ENCODE measurements at places on chromosomes 7 and 10.

DNA sequence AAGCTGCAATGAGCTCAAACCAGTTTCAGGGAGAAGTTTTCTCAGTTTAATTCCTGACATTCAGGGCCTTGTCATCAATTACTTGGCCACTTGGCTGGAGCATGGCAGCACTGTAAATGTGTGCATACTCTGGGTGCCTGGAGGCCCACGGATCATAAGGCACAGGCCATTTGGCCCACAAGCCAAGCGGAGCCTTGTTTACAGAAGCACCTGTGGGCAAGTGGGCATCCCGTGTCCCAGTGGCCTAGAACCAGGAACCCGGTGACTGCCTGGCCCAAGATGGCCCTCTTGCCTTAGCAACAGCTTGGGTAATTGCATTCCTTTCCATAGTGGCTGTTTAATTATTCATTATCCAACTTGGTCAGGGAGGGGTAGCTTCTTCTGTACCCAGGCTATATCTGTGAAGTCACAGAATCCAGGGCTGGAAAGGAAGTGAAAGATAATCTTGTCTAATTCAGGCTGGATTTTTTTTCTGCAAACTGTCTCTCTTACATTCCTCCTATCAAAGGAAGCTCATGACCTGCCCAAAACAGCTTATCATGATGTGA is 426.4 kb upstream of the ZMIZ1 start:
- DNase-seq, result no peak

GRCh38 chr10:53233749-53234148 is 461.2 kb upstream of the MBL2 start:
- DNase-seq, result no peak

DNA sequence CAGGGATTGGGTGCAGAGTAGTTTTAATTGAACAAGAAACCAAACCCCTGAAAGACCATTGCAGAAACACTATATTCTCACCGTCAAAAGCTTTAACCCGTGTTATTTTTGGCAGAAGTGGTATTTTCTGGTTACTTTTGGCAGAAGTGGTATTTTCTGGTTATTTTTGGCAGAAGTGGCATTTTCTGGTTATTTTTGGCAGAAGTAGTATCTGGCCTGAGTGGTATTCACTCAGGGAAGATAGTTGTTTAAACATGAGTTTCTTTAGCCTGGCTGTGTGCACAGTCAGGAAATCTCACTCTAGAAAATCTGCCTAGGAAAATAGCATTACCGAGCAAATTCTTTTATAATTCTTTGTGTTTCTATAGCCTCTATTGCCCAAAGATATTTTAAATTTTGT is 322.7 kb downstream of the GFRA1 start:
- DNase-seq, result peak; percentile 37

- no peak for DNase-seq
These were observed 73.4 kb downstream of the CDK14 start for GRCh38 chr7:90669492-90669891.

- peak; percentile 82 for DNase-seq
These were observed 45.2 kb upstream of the SPOCK2 start for GRCh38 chr10:72133517-72133916.

DNA sequence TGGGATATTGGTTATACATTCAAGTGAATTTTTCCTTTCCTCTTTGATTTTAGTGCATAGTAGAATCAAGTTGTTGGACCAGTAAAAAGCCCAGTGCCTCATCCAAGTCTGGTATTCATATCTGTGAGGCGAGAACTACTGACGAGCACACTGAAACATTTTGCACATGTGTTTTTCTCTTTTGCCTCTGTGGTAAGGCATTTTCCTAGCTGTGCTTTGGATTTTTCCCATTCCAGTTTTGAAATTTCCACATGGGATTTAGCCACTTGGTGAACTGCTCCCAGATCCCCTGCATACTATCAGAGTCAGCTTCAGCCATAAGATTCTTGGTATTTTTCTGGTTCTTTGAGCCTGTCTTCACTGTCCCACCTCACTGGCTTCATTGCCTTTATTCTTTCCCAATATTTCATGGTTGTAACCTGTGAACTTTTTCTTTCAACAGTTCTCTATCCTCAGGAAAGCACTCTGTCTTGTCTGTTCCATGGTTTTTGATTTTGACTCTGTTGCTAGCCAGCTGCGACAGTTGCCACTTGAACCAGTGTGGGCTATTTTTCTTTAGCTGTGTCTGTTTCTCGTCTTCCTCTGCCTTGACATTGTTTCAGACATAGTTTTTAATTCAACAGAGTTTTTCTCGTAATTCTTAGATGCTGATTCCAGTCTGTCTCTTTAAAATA is 239.0 kb downstream of the REEP3 start:
- DNase-seq, result no peak

DNA sequence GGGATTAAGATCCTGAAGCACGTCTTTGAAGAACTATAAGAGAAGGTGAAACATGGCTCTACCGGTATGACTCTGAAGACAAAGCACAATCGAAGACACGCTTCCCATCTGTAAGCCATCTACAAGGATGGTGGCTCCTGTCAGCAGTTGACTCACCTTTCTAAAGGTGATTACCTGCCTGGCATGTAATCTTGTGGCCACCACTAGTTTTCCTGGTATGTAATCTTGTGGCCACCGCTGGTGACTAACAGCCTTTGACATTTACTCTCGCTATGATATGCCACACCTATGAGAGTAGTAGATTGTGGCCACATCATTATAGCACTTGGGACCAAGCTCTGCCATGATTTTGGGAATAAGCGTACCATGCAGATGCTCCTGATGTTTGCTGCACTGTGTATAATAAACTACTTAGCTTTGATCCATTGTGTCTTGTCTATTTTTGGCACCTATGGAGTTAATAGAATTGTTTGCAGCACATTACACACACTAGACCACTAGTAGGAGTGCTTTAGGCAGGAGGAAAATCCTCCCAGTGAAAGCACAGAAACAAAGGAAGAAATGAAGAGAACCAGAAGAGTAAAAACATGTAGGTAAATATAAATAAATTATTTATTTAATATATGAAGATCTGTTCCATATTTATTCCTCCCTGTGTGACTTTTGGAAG is 59.8 kb downstream of the VAX1 start:
- no peak for DNase-seq

GRCh38 chr10:79404231-79404609 is 41.2 kb downstream of the ZCCHC24 start:
- peak; percentile 61 for DNase-seq

DNA sequence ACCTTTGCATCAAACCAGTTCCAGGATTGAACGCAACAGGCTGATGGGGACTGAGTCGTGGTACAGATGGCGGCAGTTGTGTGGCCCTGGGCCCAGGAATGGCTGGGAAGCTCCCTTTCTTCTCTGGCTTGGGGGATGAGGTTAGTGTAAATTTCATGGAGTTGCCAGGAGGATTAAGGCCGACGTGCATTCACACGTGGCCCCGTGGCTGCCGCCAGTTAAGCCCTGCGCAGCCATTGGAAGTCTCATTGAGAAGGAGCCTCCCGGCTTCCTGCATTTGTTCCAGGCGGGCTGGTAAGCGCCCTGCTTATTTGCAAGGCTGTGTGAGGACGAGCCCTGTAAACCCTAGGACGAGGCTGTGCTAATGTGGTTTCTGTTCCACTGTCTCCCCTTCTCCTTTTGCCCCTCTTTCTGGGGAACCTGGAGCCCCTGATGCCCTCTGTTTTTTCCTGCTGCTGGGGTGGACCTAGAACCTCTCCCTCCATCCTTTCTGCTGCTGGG is 174.7 kb upstream of the TNRC18 start:
- DNase-seq, result no peak

- DNase-seq, result no peak
These were observed 116.0 kb downstream of the TRRAP start for GRCh38 chr7:98994046-98994944.

- DNase-seq, result no peak
These were observed 55.6 kb downstream of the CRTAC1 start for GRCh38 chr10:97974526-97975525.

GRCh38 chr7:100483090-100483721 is 521 bp upstream of the NYAP1 start:
- peak; percentile 58 for DNase-seq

- no peak for DNase-seq
These were observed 108.7 kb upstream of the ADARB2 start for GRCh38 chr10:1846032-1846431.

- no peak for DNase-seq
These were observed 19.4 kb downstream of the ZMIZ2 start for GRCh38 chr7:44767912-44768627.

- DNase-seq, result peak; percentile 68
These were observed 40.3 kb downstream of the COL17A1 start for GRCh38 chr10:104045151-104046089.

GRCh38 chr10:60388709-60389301 is 870 bp downstream of the ANK3 start:
- no peak for DNase-seq

GRCh38 chr10:88216976-88217375 is 353.6 kb downstream of the PTEN start:
- no peak for DNase-seq

- DNase-seq, result no peak
These were observed 28.8 kb upstream of the CHST15 start for GRCh38 chr10:124122211-124122610.

Measured in EL (cell line).